Fibroblast of skin of abdomen (primary cell): ENCODE measurements at places on chromosomes 6 and 20.
A peak's percentile ranks its signal among the peaks of the same experiment; 100 is the strongest.

GRCh38 chr20:61025536-61025935, 226.5 kb upstream of the CDH4 start:
- no peak for DNase-seq

- no peak for DNase-seq
Observed at GRCh38 chr20:59665656-59666555, 61.6 kb downstream of the PHACTR3 start.

DNA sequence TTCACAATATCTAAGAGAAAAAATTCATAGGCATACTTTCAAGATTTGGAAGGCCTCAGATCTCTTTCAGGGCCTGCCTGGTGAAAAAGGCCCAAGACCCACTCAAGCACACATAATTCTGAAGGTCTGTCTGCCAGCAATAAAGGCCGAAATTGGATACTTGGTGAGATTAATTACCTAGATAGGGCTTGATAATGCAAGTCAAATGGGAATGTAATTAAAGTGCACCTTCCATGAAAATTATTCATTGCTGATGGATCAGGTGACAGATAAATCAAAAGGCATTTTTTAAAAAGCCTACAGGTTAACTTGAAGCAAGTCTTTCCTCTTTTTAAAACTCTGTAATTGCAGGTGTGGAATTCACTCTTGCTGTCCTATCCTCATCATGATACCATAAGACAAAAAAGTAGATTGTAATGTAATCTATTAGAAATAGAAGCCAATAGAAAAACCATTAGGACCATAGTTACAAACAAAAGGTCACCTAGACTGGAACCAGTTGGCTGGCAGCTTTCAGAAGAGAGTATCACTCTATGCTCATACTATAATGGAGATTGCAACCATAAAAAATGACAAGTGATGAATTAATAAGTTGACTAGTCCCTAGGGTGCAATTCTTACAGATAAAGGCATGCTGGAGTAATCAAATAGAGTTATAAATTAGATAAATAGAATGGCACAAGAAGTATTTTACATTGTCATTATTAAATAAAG, 77.3 kb downstream of the EPHA7 start:
- DNase-seq = no peak

- no peak for DNase-seq
Observed at GRCh38 chr20:56609321-56609720, 19.8 kb upstream of the TFAP2C start.

GRCh38 chr20:17912916-17913315, 55.7 kb downstream of the SNX5 start:
- DNase-seq = peak; percentile 71

DNA sequence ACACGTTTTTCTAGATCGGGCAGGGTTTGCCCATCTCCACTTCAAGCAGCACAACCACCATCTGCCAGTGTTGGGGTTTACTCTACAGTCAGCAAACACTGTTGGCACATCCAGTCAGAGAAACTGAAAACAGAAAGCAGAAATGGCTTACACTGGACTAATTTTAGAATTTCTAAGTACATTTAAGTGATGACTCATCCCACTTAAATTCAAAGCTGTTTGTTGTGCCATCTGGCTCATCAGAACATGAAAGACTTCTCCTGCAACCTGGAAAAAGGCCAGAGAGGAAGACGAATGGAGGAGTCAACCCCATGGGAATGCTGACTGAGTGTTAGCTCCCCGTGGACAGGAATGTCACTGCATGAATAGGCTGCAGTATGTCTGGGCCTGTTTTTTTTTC, 21.8 kb downstream of the FAM209B start:
- DNase-seq = peak; percentile 97

DNA sequence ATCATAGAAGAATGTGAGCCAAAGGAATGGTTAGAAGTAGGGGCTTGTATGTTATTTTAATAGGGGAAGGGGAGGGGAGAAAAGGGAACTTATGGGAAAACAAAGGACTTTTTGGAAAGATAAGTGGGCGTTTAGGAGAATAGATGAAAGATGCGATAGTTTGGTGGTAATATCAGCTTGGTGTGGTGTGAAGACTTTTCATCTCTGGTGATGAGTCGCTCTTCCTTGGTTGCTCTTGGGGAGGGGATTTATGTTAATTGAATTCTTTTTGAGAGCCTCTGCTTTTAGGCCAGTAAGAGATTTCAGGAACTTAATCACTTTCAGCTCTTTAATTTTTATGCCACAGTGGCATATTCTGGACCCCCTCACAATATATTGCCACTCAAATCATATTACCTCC, 10.8 kb downstream of the HECA start:
- DNase-seq = no peak

DNA sequence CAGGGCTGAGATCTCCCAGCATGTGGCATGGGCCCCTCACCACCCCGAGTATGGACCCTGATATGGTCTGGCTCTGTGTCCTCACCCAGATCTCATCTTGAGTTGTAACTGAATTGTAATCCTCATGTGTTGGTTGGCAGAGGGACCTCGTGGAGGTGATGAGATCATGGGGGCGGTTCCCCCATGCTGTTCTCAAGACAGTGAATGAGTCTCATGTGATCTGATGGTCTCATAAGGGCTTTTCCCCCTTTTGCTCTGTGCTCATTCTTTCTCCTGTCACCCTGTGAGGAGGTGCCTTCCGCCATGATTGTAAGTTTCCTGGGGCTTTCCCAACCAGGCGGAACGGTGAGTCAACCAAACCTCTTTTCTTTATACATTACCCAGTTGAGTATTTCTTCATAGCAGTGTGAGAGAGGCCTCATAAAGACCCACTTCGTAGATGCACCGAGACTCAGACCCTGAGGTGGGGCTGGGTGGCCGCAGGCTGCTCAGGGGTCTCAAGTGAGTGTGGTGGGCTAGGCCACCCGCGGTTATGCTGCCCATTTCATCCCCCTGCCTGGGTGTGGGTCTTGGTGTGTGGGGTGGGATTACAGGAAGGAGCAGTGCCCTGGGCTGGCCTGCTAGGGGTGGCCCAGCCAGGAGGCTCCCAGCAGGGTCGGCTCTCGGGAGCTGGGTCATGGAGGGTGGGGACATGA, 26.2 kb upstream of the GATA5 start:
- peak; percentile 5 for DNase-seq

DNA sequence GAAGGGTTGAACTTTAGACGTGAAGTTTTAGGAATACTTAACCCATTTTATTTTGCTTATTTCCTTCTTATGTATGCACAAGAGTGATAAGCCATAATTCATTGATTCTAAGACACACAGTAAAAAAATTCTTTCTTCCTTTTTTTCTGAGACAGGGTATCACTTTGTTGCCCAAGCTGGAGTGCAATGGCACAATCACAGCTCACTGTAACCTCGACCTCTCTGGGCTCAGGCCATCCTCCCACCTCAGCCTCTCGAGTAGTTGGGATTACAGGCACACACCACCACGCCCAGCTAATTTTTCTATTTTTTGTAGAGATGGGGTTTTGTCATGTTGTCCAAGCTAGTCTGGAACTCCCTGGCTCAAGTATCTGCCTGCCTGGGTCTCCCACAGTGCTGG, 116.6 kb upstream of the RNF24 start:
- no peak for DNase-seq
